ENCODE measurements at places on chromosomes 5 and 9. TPM values are rescaled to one million over a fixed set of nuclear protein-coding genes. Genes with fewer than 3 reads are reported as not detected.

GRCh38 chr5:52668544-52669185, 119.1 kb upstream of the ITGA1 start:
- no peak for DNase-seq

Gene DAB2IP
- polyA plus RNA-seq = 60.0 TPM

Gene NR5A1
- polyA plus RNA-seq = not detected

DNA sequence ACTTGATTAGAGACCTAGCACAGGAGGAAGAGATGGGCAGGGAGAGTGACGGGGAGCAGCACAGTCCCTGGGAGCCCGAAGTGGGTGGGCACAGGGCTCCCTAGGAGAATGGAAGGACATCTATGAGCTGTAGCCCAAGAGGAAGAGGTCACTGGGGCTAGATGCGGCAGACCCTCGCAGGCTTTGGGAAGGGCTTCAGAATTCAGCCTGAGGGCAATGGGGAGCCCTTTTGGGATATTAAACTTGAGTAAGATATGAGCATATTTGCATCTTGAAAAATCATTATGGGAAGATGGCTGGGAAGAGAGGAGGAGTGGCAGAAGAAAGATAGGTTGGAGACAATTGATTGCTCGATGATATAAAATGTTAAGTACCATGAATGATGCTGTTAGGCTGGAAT, 48.9 kb upstream of the IL17B start:
- DNase-seq = no peak

GRCh38 chr5:173202266-173202875, 32.6 kb downstream of the NKX2-5 start:
- DNase-seq = no peak

DNA sequence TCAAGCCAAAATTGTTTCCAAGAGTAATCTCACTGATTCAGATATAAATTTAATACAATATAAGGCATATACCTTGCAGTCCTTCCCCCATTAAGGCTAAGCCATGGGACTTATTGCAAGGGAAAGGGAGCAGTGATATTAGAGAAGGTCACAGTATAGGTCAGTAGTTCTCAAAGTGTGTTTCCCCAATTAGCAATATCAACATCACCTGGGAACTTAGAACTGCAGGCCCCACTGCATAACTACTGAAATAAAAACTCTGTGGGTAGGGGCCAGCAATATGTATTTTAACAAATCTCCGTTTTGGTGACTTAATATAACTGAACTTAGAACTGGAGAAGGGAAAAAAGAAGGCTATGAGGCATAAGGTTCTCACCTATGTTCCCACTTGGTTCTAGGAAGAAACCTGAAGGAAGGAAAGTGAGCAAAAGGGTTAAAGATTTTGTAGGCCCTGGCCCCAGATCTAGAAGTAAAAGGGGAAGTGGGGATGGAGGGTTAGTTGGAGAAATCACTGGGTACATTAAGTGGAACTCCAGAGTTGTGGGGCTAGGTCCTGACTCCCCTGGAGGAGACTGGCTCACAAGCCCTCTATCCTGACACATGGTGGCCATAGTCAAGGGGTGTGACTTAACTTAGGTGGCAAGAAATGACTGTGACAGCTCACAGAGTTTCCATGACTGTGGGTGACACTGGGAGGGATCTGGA, 40.7 kb downstream of the WDR36 start:
- DNase-seq = no peak

GRCh38 chr5:51381761-51382474, 1.3 kb upstream of the ISL1 start:
- DNase-seq = no peak
